Glutamatergic neuron (in vitro differentiated cells): ENCODE measurements at places on chromosomes 4 and X.
A peak's percentile ranks its signal among the peaks of the same experiment; 100 is the strongest.

- H3K4me1 ChIP-seq: peaks cover 3% of the 10 kb centered on the region
- no peaks in the 10 kb centered on the region for H3K36me3 ChIP-seq
These were observed 226.9 kb downstream of the FSTL5 start for GRCh38 chr4:161936625-161937550.

DNA sequence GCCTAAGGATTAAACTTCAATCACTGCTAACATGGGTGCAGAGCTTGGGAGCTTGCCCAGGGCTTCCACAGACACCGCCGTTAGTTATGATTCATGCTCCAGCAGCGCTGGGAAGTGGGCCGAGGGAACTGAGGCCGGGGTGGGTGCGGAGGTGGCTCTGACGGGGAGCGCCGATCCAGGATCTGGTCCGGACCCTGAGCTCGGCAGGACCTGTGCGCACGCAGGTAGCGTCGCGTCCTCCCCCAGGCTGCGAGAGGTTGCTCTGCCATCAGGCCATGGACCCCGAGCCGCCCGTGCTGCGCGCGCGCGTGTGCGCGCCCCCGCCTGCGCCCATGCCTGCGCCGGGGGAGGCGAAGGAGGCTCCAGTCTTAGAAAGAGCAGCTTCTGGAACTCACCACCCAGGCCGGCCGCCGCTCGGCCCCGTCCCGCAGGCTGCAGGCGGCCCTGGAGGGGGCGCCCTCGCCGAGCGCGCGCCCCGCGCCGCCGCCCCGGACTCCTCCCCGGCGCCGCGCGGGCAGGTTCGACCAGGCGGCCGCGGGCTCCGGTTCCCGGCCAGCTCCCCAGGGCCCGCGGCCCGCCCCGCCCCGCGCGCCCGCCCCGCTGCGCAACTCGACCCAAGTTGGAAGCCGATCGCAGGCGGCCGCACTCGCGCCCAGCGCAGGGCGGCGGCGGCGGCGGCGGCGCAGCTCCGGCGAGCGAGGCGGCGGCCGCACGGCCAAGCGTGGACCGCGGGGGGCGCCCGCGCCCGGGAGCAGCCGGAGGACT, 732 bp upstream of the ADRA2C start:
- H3K4me3 ChIP-seq: peak overlapping the region; percentile 38
- no peak overlapping the region for H3K27ac ChIP-seq
- H3K4me1 ChIP-seq: peaks cover 1% of the 10 kb centered on the region

DNA sequence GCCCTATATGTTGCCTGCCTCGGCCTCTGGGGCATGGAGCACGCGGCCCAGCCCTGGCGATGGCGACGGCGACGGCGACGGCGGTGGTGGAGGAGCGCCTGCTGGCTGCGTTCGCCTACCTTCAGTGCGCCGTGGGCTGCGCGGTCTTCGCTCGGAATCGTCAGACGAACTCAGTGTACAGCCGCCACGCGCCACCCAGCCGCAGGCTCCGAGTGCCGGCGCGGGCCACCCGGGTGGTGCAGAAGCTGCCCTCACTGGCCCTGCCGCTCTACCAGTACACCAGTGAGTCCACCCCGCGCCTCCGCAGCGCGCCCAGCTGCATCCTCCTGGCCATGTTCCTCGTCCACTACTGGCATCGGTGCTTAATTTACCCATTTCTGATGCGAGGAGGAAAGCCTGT, 83.7 kb upstream of the F9 start:
- no peak for DNase-seq
- no peak overlapping the region for H3K4me3 ChIP-seq
- no peaks in the 10 kb centered on the region for H3K4me1 ChIP-seq

DNA sequence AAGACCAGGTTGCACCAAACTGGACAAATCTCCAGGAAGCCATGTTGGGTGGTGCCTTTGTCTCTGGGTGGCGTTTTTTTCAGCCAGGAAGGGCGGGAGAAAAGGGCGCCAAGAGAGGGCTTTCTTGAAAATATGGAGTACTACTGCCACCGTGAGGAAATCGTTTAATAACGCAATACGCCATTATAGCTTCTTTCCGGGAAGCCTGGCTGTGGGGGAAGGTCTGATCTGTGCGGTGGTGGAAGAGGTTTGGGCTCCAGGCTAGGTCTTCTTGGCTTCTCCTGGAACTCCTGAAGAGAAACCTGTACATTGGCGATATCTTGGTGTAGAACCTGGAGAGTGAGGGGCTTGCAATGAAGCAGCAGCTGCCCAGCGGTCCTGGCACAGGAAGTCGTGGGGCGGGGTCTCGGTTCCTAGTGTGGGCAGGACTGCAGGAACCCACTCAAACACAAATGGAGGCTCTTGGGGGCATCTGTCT, 202.7 kb downstream of the OR13H1 start:
- H3K27ac ChIP-seq: no peak overlapping the region
- H3K27me3 ChIP-seq: no peaks in the 10 kb centered on the region
- no peaks in the 10 kb centered on the region for H3K4me1 ChIP-seq

DNA sequence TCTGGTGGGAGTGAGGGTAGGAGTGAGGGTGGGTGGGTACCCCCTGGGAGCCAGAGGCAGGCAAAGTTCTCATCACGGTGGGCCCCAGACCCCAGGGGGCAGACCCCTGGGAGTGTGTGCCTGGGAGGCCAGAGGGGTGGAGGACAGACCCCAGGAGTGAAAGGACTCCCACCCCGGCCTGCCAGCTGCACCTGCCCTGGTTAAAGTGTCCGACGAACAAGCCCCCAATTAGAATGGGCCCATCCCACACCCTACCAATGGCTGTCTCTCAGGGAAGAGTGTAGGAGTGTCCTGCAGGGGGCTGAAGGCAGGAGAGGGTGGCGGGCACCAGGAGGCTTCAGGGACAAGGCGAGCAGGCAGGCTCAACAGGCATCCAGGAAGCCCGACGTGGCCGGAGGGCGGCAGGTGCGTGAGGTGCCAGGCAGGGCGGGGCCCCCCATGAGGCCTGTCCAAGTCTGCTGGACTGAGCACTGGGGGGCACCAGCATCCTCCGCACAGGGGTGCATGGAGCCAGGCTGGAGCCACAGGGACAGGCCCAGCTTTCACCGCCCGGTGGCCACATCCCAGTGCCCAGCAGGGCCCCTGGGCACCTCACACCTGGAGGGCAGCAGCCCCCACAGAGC, 8.7 kb downstream of the PDE6B start:
- no peak overlapping the region for H3K27ac ChIP-seq
- peaks cover 34% of the 10 kb centered on the region for H3K4me1 ChIP-seq
- peaks cover 11% of the 10 kb centered on the region for H3K36me3 ChIP-seq
- no peak overlapping the region for H3K4me3 ChIP-seq
- peaks cover 18% of the 10 kb centered on the region for H3K27me3 ChIP-seq

GRCh38 chrX:76253432-76253831, 80.6 kb downstream of the PBDC1 start:
- no peaks in the 10 kb centered on the region for H3K27me3 ChIP-seq
- no peaks in the 10 kb centered on the region for H3K4me1 ChIP-seq
- H3K36me3 ChIP-seq: no peaks in the 10 kb centered on the region

GRCh38 chr4:184402740-184403383, 71.5 kb downstream of the IRF2 start:
- H3K4me3 ChIP-seq: no peak overlapping the region
- DNase-seq: no peak
- H3K27me3 ChIP-seq: no peaks in the 10 kb centered on the region
- no peaks in the 10 kb centered on the region for H3K36me3 ChIP-seq

DNA sequence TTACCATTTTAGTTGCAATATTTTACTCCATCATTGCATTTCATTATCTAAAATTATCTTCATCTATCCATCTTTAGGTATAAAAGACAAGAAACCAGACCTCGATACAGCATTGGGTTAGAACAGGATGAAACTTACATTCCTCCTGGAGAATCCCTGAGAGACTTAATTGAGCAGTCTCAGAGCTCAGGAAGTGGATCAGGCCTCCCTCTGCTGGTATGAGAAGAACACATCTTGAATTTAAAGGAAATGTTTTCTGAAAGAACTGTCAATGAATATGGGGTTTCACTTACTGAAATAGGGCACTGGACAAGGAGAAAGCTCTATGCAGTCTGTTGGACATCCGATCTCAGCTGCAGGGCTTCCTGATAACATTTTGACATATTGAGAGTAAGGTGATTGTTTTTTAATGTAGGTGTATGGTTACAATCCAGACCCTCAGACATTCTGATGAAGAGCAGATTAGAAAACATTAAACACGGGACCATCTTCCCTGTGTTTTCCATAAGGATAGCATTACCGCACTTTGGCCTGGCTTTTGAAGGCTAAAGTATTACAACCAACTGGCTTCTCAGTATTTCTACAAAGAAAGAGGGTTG, 367.2 kb downstream of the BMPR1B start:
- DNase-seq: no peak
- H3K36me3 ChIP-seq: no peaks in the 10 kb centered on the region
- no peaks in the 10 kb centered on the region for H3K4me1 ChIP-seq
- H3K27me3 ChIP-seq: no peaks in the 10 kb centered on the region

DNA sequence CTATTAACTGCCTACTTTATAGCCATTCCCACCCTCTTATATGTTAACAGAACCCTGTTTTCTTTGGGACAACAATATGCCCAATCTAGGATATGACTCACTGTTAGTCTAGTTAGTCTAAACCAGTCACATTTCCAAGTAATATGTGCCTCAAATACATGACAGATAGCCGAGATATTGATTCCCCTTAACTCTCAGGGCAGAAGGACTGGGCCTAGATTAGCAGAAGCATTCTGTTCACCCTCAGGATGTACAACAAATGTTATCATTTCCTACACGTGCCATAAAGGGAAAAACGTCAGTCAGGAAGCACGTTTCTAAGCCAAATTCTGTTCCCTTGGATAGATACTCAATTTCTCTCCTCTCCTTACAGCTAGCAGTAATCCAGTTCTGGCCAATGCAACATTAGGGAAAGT, 114.1 kb downstream of the SLC10A7 start:
- no peak overlapping the region for H3K27ac ChIP-seq
- no peaks in the 10 kb centered on the region for H3K27me3 ChIP-seq
- H3K4me3 ChIP-seq: no peak overlapping the region
- no peaks in the 10 kb centered on the region for H3K36me3 ChIP-seq
- DNase-seq: no peak

- no peaks in the 10 kb centered on the region for H3K27me3 ChIP-seq
- H3K36me3 ChIP-seq: no peaks in the 10 kb centered on the region
- peaks cover 3% of the 10 kb centered on the region for H3K4me1 ChIP-seq
- H3K27ac ChIP-seq: no peak overlapping the region
- H3K4me3 ChIP-seq: no peak overlapping the region
- DNase-seq: no peak
These were observed 77.6 kb upstream of the ZNF518B start for GRCh38 chr4:10534820-10535219.

DNA sequence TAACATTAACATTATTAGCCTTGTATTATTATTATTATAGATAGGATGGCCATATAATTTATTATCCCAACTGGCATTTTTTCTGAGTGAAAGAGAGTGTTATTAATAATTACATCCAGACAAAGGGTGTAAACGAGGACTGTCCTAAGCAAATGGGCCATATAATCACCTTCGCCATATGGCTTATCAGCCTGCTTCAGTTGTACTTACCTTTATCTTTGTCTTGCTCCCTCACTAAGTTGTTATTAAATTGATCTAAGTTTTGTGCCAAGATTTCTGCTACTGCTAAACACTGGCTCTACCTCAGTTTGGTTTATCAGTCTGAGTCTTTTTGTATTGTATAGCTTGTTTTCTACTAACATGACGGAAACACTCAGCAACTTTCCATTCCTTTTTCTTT, 76.9 kb downstream of the STIM2 start:
- H3K36me3 ChIP-seq: no peaks in the 10 kb centered on the region
- no peak overlapping the region for H3K27ac ChIP-seq
- H3K4me3 ChIP-seq: no peak overlapping the region
- H3K4me1 ChIP-seq: peaks cover 30% of the 10 kb centered on the region
- DNase-seq: no peak

GRCh38 chr4:85028910-85029309, 62.4 kb upstream of the WDFY3 start:
- no peak overlapping the region for H3K4me3 ChIP-seq
- peak overlapping the region; percentile 88 for H3K27ac ChIP-seq
- H3K4me1 ChIP-seq: peaks cover 12% of the 10 kb centered on the region
- DNase-seq: no peak
- H3K36me3 ChIP-seq: peaks cover 43% of the 10 kb centered on the region

- H3K36me3 ChIP-seq: no peaks in the 10 kb centered on the region
- DNase-seq: no peak
- H3K27ac ChIP-seq: no peak overlapping the region
- peaks cover 15% of the 10 kb centered on the region for H3K4me1 ChIP-seq
These were observed 50.0 kb upstream of the CLCN4 start for GRCh38 chrX:10106806-10107205.

DNA sequence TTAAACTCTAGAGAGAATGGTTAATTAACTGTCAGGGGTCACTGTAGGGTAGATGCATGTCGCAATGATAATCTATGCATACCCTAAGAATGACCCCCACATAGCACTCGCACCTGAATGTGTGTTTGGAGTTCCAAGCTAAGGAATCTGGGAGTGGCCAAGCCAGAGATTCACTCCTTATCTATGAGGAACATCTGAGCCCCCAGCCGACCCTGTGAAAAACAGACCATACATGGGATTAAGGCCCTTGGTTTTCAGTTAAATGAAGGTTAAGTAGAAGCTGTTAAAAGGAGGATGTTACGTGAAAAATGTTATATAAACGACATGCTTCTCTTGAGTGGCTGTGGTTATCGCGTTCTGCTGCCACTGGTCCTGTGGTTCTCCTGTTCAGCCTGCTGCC, 147.2 kb downstream of the RELL1 start:
- H3K27ac ChIP-seq: no peak overlapping the region
- H3K4me1 ChIP-seq: no peaks in the 10 kb centered on the region
- H3K27me3 ChIP-seq: no peaks in the 10 kb centered on the region
- no peaks in the 10 kb centered on the region for H3K36me3 ChIP-seq
- no peak overlapping the region for H3K4me3 ChIP-seq

DNA sequence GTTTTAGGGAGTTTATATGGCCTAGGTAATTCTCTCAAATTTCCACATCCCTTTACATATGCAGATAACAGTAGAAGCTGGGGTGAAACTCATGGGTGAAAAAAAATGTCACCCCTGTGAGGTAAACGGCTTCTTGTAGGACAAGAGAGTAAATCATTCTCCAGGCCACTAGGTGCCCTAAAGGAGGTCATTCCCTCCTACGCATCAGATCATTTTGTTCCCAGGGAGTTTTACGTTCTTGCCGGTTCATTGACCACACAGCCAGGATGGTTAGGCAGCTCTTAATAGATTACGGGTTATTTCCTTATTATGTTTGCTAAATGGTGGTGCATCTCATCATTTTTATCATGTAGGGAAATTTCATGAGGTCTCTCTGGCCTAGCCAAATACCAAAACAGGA, 225.8 kb upstream of the NOCT start:
- H3K27me3 ChIP-seq: peaks cover 3% of the 10 kb centered on the region
- DNase-seq: no peak
- H3K4me1 ChIP-seq: no peaks in the 10 kb centered on the region
- H3K4me3 ChIP-seq: no peak overlapping the region
- no peaks in the 10 kb centered on the region for H3K36me3 ChIP-seq

DNA sequence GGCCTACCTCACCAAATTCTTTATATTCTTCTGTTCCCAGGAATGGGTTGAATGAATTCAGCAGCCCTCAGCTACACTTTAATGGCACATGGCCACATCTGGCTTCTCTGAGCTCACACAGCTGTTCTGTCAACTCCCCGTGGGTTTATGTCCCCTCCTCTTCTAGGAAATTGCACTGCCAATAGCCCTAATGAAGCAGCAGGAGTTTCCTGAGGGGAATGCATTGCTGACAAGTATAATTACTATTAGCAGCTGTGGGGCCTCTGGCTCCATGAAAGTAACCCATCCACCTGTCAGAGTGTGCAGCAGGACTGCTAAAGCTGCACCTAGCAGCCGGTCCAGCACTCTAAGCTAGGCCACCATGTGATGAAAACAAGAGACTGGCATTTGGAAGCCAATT, 50.3 kb downstream of the FTHL17 start:
- no peak overlapping the region for H3K27ac ChIP-seq
- peak; percentile 17 for DNase-seq
- H3K36me3 ChIP-seq: no peaks in the 10 kb centered on the region
- H3K27me3 ChIP-seq: no peaks in the 10 kb centered on the region
- no peak overlapping the region for H3K4me3 ChIP-seq

- no peak overlapping the region for H3K4me3 ChIP-seq
- no peak overlapping the region for H3K27ac ChIP-seq
- H3K4me1 ChIP-seq: no peaks in the 10 kb centered on the region
- H3K27me3 ChIP-seq: peaks cover 3% of the 10 kb centered on the region
These were observed 113.9 kb downstream of the AGTR2 start for GRCh38 chrX:116284400-116284799.
